ENCODE measurements at places on chromosomes 5 and 9.

- no peak for DNase-seq
- no peak overlapping the region for H3K4me3 ChIP-seq
- no peak overlapping the region for H3K27ac ChIP-seq
- H3K27me3 ChIP-seq, result no peaks in the 10 kb centered on the region
- H3K36me3 ChIP-seq, result no peaks in the 10 kb centered on the region
Measured at GRCh38 chr5:168656633-168657032, 77.5 kb upstream of the PANK3 start.

DNA sequence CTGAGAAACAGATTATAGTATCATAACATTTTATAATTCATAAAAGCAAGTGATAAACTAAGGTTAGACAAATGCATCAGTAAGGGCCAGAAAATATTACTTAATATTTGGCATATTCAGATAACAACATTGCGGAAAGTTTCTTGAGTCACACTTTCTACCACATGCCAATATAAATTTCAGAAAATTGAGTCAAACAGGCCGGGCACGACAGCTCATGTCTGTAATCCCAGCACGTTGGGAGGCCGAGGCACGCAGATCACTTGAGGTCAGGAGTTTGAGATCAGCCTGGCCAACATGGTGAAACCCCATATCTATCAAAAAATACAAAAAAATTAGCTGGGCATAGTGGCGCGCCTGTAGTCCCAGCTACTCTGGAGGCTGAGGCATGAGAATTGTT lies 47.1 kb downstream of the SLC38A9 start:
- no peaks in the 10 kb centered on the region for H3K27me3 ChIP-seq
- no peak for DNase-seq
- peaks cover 8% of the 10 kb centered on the region for H3K4me1 ChIP-seq
- H3K4me3 ChIP-seq, result no peak overlapping the region
- H3K36me3 ChIP-seq, result peaks cover 28% of the 10 kb centered on the region
- H3K27ac ChIP-seq, result no peak overlapping the region

DNA sequence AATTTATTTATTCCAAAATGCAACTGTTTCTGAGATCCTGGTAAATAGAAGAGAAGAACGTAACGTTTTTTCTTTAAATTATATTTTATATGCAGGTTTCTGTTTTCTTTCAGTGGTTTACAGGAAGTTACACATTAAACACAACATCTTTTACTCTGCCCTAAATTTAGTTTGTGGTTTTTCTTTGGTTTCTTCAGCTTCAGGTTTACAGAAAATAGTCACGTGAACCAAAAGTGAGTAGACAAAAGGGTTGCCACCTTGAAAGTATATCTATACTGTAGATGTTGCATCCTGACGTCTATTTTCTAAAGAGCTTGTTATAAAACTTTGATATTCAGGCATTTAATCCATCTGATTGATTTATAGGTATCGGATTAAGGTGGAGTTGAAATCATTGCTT lies 1236.6 kb downstream of the MAT2B start:
- peaks cover 6% of the 10 kb centered on the region for H3K4me1 ChIP-seq
- no peaks in the 10 kb centered on the region for H3K27me3 ChIP-seq
- H3K27ac ChIP-seq, result no peak overlapping the region
- H3K36me3 ChIP-seq, result no peaks in the 10 kb centered on the region
- H3K4me3 ChIP-seq, result no peak overlapping the region

DNA sequence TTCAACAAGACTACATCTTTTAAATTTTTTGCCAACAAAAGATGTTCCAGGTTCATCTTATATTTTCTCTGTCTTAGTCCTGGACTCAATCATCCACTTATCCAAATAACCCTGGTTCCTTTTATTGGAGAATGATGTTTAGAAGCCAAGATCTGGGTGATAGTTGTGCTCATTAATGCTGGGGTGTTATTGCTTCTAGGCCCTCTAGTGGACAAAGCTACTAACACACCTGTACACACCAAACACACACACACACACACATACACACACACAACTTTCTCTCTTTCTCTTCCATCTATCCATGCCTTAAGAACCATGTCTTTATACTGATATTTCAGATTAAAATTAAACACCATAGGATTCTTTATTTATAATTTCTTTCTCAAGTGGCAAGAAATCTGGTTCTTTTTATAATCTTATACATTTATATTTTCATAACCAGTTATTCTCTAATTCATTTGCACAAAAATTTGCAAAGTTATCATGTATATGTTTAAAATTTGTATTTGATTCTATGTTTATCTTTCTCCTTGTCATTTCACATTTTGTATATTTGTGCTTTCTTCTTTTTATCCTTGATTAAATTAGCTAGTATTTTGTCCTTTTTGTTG lies 179.1 kb upstream of the SMIM23 start:
- H3K4me3 ChIP-seq, result no peak overlapping the region
- H3K27ac ChIP-seq, result no peak overlapping the region
- no peaks in the 10 kb centered on the region for H3K27me3 ChIP-seq
- no peak for DNase-seq
- no peaks in the 10 kb centered on the region for H3K4me1 ChIP-seq
- H3K36me3 ChIP-seq, result no peaks in the 10 kb centered on the region

GRCh38 chr5:124203303-124203702 lies 543.1 kb downstream of the ZNF608 start:
- H3K27me3 ChIP-seq, result no peaks in the 10 kb centered on the region
- no peaks in the 10 kb centered on the region for H3K4me1 ChIP-seq
- H3K27ac ChIP-seq, result no peak overlapping the region
- DNase-seq, result no peak

DNA sequence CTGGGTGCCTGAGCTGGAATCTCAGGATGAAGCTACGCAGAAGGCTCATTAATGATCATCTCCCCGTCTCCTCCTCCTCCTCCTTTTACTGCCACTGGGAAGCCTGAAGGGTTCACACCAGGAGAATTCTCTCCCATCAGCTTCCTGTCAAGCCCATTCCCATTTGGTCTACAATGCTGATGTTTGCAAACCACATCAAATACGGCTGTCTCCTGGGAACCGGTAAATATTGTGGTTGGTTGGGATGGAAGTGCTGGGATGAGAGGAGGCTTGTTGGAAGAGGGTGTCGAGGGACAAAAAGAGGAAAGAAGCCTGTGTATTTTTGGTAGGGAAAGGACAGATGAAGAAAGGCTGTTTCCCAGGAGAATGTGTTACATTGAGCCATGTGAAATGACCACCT lies 13.2 kb upstream of the S1PR3 start:
- no peak overlapping the region for H3K27ac ChIP-seq
- DNase-seq, result no peak
- no peaks in the 10 kb centered on the region for H3K36me3 ChIP-seq
- H3K4me3 ChIP-seq, result no peak overlapping the region
- H3K4me1 ChIP-seq, result no peaks in the 10 kb centered on the region

DNA sequence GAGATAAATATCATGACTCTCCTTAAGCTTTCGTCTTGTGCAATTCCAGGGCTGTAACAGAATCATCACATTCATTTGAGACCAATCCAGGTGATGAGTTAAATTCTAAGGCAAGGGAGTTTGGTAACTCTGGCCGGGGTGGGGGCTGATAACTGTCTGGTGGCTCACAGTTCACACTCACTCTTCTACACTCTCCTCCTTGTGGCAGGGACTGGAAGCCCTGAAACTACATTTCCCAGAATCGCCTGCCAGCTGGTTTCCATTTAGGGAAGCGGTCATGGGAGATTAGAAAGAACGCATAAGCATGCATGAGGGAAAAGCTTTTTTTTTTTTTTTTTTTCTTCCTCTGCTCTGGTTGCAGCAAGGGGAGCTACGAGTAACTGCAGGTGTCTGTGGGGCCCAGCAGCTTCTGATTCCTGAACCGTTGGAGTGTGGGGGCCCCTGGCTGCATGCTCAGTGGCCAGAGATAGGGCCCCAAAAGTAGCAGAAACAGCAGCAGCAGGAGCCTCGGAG lies 154.8 kb upstream of the TBC1D2 start:
- DNase-seq, result no peak
- peak overlapping the region; percentile 8 for H3K4me3 ChIP-seq
- H3K27ac ChIP-seq, result no peak overlapping the region
- no peaks in the 10 kb centered on the region for H3K36me3 ChIP-seq
- H3K4me1 ChIP-seq, result peaks cover 19% of the 10 kb centered on the region

GRCh38 chr5:6767481-6768063 lies 54.3 kb downstream of the TENT4A start:
- peaks cover 3% of the 10 kb centered on the region for H3K27me3 ChIP-seq
- no peak overlapping the region for H3K27ac ChIP-seq
- no peak for DNase-seq
- H3K4me3 ChIP-seq, result no peak overlapping the region
- no peaks in the 10 kb centered on the region for H3K4me1 ChIP-seq

- peak overlapping the region; percentile 95 for H3K27ac ChIP-seq
- H3K36me3 ChIP-seq, result peaks cover 10% of the 10 kb centered on the region
- H3K4me3 ChIP-seq, result peak overlapping the region; percentile 96
- no peak for DNase-seq
- peaks cover 38% of the 10 kb centered on the region for H3K4me1 ChIP-seq
Measured at GRCh38 chr5:55993731-55994494, 850 bp downstream of the IL6ST start.

All from activated B cell treated with CpG ODN at 0.5 μM for 24 hours (primary cell).